Activated B cell treated with CpG ODN at 0.5 μM for 24 hours (primary cell): ENCODE measurements at places on chromosomes 4 and X. TPM values are rescaled to one million over a fixed set of nuclear protein-coding genes. Genes with fewer than 3 reads are reported as not detected.
A peak's percentile ranks its signal among the peaks of the same experiment; 100 is the strongest.

The NEK1 gene
- 11.3 and 14.3 TPM in 2 replicates for total RNA-seq

The PCDH7 gene
- total RNA-seq: not detected in 2 replicates

GRCh38 chrX:100315566-100315965 is 94.5 kb downstream of the PCDH19 start:
- H3K36me3 ChIP-seq: no peaks in the 10 kb centered on the region

DNA sequence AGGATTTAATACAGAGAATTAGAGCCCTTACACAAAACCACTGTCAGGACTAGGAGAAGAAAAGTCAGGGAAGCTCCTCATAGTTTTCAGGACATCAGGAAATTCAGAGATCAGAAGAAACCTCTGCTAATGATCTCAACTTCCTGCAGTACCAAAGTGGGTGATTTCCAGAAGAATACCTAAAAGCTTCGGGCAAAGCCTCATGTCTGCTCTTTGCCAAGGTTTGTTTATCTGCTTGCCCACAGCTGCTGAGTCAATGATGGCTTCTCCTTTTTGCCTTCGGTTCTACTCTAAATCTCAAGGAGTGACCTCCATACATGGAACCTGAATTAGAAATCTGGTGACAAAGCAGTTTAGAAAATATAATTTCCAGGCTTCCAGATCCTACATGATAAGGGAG is 68.4 kb downstream of the USP38 start:
- DNase-seq: no peak
- no peaks in the 10 kb centered on the region for H3K36me3 ChIP-seq
- no peaks in the 10 kb centered on the region for H3K4me1 ChIP-seq
- H3K27ac ChIP-seq: no peak overlapping the region
- H3K27me3 ChIP-seq: peaks cover 2% of the 10 kb centered on the region

DNA sequence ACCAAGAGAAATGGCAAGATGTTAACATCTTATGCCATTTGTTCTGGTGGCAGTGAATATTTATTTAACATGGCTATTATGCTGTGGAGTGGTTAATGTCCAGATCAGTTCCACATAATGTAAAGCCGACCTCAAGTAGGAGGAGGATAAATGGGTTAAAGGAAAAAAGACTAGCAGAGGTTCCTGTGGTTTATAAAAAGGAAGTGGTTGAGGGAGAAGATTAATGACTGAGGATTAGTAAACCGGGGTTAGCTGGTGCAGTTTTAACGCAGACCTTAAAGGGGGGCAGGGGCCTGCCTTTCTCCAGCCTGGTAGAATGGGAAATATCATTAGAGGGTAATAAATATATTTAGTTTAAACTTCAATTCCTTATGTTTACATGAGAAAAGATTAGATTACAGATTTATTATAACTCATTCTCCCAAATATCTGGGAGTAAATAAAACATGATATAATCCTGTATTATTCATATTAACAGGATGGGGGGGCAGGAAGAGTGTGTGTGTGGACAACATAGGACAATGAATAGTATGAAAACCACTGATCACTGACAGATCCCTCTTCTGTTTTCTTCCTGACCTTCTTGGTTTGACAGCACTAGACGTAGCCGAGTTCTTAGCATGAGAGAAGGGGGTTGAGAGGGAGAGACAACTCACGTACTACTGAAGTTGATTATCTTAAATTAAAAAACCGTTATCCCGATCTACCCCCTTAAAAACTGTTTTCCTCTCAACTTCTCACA is 124.1 kb upstream of the LIMCH1 start:
- no peak for DNase-seq
- H3K27ac ChIP-seq: no peak overlapping the region
- no peaks in the 10 kb centered on the region for H3K4me1 ChIP-seq
- peaks cover 5% of the 10 kb centered on the region for H3K27me3 ChIP-seq
- no peaks in the 10 kb centered on the region for H3K36me3 ChIP-seq
- H3K4me3 ChIP-seq: no peak overlapping the region

DNA sequence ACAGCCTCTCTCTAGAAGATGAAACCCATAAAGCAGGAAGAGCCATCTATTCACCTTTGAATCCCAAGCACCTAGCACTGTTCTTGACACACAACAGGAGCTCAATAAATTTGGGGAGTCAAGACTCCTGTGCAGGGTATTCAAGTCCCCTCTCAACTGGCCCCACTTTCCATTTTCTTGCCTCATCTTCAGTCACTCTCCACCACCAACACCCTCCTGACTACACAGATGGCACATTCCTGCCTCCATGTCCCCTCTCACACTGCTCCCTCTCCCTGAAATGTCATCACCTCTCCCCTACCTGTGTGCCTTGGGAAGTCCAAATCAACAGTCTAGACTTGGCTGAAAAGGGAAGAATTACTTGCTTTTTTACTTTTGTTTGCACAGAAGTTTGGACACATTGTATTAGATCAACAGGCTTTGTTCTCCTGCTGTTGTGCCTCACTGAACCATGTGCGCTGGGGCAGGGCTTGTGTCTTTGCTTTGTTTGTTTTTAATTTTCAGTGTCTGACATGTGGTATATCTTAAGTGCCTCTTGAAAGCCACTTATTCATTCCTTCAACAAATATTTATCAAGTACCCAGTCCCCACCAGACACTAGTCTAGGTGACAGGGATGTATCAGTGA is 85.1 kb downstream of the APBB2 start:
- no peak overlapping the region for H3K27ac ChIP-seq
- DNase-seq: no peak
- H3K36me3 ChIP-seq: no peaks in the 10 kb centered on the region
- H3K4me1 ChIP-seq: no peaks in the 10 kb centered on the region

The TREX2 gene
- total RNA-seq: 1.9 and 3.2 TPM in 2 replicates

GRCh38 chrX:129701624-129702069 is 37.1 kb upstream of the XPNPEP2 start:
- DNase-seq: no peak
- H3K36me3 ChIP-seq: no peaks in the 10 kb centered on the region
- H3K4me1 ChIP-seq: no peaks in the 10 kb centered on the region
- no peaks in the 10 kb centered on the region for H3K27me3 ChIP-seq
- no peak overlapping the region for H3K27ac ChIP-seq

DNA sequence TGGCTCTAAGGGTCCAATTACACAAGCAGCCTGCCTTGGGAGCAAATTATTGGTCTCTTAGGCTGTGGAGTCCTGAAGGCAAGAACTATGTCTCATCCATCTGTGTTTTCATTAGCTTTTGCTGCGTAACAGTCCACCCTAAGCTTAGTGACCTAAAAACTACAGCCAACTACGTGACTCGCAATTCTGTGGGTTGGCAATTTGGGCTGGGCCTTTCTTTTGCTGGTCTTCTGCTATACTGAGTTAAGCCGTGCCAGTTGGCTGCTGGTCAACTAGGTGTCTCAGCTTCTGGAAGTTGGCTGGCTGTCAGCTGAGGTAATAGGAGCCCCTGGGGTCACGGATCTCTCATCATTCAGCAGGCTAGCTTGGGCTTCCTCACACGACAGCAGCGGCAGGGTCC is 205.6 kb upstream of the S100G start:
- no peaks in the 10 kb centered on the region for H3K36me3 ChIP-seq
- peaks cover 2% of the 10 kb centered on the region for H3K27me3 ChIP-seq
- no peak for DNase-seq
- no peak overlapping the region for H3K4me3 ChIP-seq
- no peak overlapping the region for H3K27ac ChIP-seq
- H3K4me1 ChIP-seq: no peaks in the 10 kb centered on the region

- H3K27ac ChIP-seq: no peak overlapping the region
- H3K4me3 ChIP-seq: no peak overlapping the region
- DNase-seq: no peak
- H3K27me3 ChIP-seq: no peaks in the 10 kb centered on the region
- H3K4me1 ChIP-seq: no peaks in the 10 kb centered on the region
These were observed 42.8 kb downstream of the UCHL1 start for GRCh38 chr4:41299486-41299885.

- H3K27ac ChIP-seq: no peak overlapping the region
- no peaks in the 10 kb centered on the region for H3K4me1 ChIP-seq
- H3K27me3 ChIP-seq: no peaks in the 10 kb centered on the region
- no peaks in the 10 kb centered on the region for H3K36me3 ChIP-seq
These were observed 181.0 kb downstream of the CHRDL1 start for GRCh38 chrX:110614596-110614995.

DNA sequence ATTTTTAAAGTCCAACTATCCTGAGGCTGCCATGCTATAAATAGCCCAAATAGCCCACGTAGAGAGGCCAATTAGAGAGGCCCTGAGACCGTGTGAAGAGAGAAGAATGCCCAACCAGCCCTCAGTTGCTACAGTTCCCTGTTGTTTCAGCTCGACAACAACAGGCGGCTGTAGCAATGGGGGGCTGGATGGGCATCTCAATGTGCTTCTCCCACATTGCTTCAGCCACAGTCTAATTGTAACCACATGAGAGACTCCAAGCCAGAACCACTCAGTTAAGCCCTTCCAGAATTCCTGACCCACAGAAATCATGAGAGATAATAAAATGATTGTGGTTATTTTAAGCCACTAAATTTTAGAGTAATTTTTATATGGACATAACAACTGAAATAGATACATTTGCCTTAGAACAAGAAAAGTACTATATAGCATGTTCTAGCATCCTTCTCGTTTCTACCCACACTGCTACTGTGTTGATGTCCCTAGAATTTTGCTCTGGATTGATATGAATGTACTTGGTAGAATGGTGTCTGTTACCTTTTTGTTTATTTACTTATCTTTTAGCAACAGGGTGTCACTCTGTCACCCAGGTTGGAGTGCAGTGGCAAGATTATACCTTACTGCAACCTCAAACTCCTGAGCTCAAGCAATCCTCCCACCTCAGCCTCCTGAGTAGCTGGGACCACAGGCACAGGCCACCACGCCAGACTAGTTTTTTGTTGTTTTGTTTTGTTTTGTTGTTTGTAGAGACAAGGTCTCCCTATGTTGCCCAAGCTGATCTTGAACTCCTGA is 436.4 kb downstream of the BCOR start:
- no peaks in the 10 kb centered on the region for H3K27me3 ChIP-seq
- no peak for DNase-seq
- no peaks in the 10 kb centered on the region for H3K4me1 ChIP-seq
- H3K27ac ChIP-seq: no peak overlapping the region
- H3K36me3 ChIP-seq: no peaks in the 10 kb centered on the region

DNA sequence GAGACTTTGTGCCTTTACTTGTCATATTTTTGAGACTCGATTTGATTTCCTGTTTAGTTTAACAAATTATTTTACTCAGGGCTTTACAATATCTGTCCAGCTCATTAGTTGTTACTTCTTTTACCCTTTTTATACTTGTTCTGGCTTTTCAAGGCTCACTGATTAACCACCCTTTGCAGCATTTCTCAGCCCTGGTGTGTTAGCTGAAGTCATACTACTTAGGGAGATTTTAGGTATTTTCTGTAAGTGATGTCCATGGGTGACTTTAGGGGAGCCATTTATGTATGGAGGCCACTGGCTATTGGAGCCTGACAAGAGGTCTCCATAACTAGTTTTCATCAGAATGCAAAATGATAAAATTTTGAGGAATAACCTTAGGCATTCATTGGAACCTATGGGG is 147.2 kb downstream of the RPA4 start:
- no peaks in the 10 kb centered on the region for H3K36me3 ChIP-seq
- H3K4me3 ChIP-seq: no peak overlapping the region
- no peaks in the 10 kb centered on the region for H3K27me3 ChIP-seq
- no peak for DNase-seq

DNA sequence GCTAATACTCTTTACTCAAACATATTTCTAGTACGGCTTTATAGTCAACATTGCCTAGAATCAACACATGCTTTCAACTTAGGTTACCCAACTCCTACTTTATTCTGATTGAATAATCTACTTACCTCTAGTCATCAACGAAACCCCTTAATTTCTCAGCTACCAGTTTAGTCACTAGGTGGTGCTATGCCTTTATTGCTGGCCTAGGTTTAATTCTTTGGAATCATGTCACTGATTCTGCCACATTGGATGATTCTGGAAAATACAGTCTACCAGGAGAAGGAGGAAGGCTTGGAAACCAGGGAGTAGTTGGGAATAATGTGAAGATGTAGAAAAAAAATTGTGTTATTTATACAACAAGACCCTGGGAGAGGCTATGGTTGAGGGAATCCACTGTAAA is 167.7 kb downstream of the DCAF12L2 start:
- H3K4me1 ChIP-seq: no peaks in the 10 kb centered on the region
- no peak overlapping the region for H3K27ac ChIP-seq
- H3K36me3 ChIP-seq: no peaks in the 10 kb centered on the region
- no peak for DNase-seq
- H3K27me3 ChIP-seq: no peaks in the 10 kb centered on the region
- no peak overlapping the region for H3K4me3 ChIP-seq

The CFAP99 gene
- total RNA-seq: not detected in 2 replicates

DNA sequence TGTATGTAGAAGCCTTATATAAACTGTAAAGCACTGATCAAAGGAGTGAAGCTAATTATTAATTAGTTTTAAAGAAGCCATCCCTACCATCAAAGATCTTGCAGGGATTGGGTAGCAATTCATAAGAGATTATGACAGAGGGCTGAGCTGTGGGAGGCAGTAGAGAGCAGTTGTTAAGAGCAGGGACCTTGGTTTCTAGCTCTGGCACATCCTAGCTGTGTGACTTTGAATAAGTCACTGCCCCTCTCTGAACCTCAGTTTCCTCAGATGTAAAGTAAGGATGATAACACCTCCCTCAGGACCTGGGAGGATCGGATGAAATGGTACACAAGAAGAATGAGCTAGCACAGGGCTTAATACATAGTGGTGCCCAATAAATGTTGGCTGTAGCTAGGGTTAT is 45.4 kb downstream of the APLN start:
- H3K4me1 ChIP-seq: peaks cover 12% of the 10 kb centered on the region
- no peaks in the 10 kb centered on the region for H3K36me3 ChIP-seq
- DNase-seq: no peak
- H3K4me3 ChIP-seq: no peak overlapping the region
- no peak overlapping the region for H3K27ac ChIP-seq
- no peaks in the 10 kb centered on the region for H3K27me3 ChIP-seq

DNA sequence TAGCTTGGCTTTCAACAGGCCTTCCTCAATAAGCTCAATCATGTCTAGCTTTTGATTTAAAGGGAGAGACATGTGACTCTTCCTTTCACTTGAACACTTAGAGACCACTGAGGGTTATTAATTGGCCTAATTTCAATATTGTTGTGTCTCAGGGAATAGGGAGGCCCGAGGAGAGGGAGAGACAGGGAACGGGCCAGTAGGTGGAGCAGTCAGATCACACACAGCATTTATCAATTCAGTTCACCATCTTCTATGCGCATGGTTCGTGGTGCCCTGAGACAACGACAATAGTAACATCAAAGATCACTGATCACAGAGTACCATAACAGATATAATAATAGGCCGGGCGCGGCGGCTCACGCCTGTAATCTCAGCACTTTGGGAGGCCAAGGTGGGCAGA is 17.8 kb downstream of the ZNF81 start:
- H3K27me3 ChIP-seq: no peaks in the 10 kb centered on the region
- H3K4me1 ChIP-seq: peaks cover 8% of the 10 kb centered on the region
- no peak overlapping the region for H3K27ac ChIP-seq

GRCh38 chr4:81221303-81222081 is 6.5 kb upstream of the PRKG2 start:
- no peaks in the 10 kb centered on the region for H3K4me1 ChIP-seq
- H3K27me3 ChIP-seq: peaks cover 27% of the 10 kb centered on the region
- H3K36me3 ChIP-seq: no peaks in the 10 kb centered on the region
- no peak overlapping the region for H3K27ac ChIP-seq
- no peak overlapping the region for H3K4me3 ChIP-seq

GRCh38 chr4:89316931-89317366 is 9.3 kb upstream of the GPRIN3 start:
- no peak for DNase-seq
- peak overlapping the region; percentile 74 for H3K27ac ChIP-seq
- H3K4me3 ChIP-seq: peak overlapping the region; percentile 59

The GPM6B gene
- not detected in 2 replicates for total RNA-seq
